Kidney (tissue), 22 donors: ENCODE measurements at places on chromosomes 13 and 19. TPM values are rescaled to one million over a fixed set of nuclear protein-coding genes. Genes with fewer than 3 reads are reported as not detected.

SIRT6 gene
- 27.3 TPM for total RNA-seq

GRCh38 chr19:33905937-33906577, 109.4 kb downstream of the KCTD15 start:
- peak; percentile 95 for DNase-seq

VSTM2B gene
- total RNA-seq = not detected

GRCh38 chr13:100566543-100566942, 22.0 kb downstream of the GGACT start:
- DNase-seq = no peak

KIR2DL3 gene
- total RNA-seq = 0.25 TPM

GRCh38 chr19:52007451-52007805, 583 bp downstream of the ZNF615 start:
- DNase-seq = peak; percentile 77

GAPDHS gene
- not detected for total RNA-seq

- no peak for DNase-seq
Measured at GRCh38 chr19:55493052-55493644, 4.9 kb downstream of the SSC5D start.

GRCh38 chr13:45473627-45474026, 8.9 kb downstream of the COG3 start:
- no peak for DNase-seq

DNA sequence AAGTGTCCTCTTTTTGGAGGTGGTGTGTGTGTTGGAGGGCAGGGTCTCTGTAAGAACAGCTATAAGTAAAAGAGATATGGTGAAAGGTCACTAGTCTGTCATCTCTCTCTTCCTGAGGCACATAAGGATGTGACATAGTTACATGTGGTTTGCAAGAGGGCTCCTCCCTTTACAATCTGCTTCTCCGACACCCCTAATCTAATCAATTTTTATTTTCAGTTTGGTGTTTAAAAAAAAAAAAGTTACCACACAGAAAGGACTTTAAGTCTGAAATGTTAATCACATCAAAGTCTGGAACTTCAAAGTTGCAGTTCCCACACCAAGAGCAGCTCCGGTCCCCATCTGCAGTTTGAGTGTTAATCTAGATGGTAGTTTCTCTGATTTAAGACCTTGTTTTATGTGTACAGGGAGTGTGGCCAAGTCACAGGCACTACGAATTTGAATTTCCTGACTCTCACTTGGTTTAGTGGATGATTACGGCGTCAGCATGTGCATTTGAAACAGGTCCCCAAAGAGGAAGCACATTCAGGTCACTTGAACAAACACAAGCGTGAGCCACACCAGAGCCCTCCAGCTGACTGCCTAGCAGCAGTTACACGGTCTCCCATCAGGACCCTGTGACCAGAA, 53.1 kb downstream of the FOXO1 start:
- DNase-seq = peak; percentile 57

FLT1 gene
- total RNA-seq = 45.7 TPM

DNA sequence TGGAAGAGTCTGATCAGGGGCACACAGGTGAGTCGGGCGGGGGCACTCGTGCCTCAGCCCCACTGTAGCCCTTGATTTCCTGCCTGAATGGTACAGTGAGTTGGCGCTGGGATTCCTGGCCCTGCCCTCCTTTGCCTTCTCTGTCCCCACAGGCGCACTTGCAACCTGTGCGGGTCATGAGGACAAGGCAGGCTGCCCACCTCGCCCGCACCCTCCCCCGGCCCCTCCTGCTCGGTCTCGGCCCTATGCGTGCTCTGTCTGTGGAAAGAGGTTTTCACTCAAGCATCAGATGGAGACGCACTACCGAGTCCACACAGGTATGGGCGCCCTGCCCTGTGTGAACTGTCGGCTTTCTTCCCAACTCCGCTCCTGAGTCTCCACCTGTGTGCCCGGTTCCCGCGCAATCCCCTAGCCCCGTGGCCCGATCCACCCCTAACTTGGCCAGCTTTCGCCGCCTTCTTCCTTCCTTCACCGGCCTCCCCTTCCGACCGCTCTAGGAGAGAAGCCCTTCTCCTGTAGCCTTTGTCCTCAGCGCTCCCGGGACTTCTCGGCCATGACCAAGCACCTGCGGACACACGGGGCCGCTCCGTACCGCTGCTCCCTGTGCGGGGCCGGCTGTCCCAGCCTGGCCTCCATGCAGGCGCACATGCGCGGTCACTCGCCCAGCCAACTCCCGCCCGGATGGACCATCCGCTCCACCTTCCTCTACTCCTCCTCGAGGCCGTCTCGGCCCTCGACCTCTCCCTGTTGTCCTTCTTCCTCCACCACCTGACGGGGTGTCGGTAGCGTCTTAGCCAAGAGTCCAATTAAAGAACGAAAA, 1.6 kb upstream of the KMT2B start:
- peak; percentile 90 for DNase-seq

DNA sequence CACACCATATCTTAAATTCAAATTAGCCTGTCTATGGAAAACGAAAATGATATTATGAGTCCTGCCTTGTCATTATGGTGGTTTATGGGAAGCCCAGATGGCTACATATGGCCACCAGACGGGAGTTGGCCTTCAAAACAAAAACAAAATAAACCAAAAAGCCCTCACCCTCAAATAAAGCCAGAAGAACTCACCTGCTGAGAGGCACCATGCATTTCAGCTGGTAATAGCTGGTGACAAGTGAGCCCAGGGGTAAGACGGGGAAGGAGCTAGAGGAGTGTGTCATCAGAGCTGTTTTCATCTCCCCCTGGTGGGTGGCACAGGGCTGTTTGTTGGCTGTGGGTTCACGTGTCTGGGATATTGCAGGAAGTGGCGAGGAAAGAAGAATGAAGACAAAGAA, 152.9 kb downstream of the EFNB2 start:
- no peak for DNase-seq

TUBGCP3 gene
- total RNA-seq = 33.2 TPM

DNA sequence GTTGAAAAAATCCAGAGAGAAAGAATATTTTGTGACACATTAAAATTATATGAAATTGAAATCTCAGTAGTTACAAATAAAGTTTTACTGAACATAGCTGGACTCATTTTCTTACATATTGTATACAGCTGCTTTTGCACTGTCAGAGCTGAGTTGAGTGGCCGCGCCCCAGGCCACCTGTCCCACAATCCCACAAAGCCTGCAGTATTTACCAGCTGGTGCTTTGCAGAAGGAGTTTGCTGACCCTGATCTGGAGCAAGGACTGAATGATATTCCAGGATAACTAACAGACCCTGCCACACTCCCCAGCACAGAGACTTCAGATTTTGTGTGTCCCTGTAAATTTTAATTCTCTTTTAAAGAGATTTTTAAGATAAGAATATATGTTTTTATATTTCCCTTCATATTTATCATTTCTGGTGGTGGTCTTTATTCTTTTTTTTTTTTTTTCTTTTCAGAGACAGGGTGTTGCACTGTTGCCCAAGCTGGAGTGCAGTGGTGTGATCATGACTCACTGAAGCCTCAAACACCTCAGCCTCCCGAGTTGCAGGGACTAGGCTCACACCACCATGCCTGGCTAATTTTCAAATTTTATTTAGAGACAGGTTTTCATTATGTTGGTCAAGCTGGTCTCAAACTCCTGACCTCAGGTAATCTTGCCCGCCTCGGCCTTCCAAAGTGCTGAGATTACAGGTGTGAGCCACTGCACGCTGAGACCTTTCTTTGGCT, 48.5 kb downstream of the TDRD12 start:
- no peak for DNase-seq

DNA sequence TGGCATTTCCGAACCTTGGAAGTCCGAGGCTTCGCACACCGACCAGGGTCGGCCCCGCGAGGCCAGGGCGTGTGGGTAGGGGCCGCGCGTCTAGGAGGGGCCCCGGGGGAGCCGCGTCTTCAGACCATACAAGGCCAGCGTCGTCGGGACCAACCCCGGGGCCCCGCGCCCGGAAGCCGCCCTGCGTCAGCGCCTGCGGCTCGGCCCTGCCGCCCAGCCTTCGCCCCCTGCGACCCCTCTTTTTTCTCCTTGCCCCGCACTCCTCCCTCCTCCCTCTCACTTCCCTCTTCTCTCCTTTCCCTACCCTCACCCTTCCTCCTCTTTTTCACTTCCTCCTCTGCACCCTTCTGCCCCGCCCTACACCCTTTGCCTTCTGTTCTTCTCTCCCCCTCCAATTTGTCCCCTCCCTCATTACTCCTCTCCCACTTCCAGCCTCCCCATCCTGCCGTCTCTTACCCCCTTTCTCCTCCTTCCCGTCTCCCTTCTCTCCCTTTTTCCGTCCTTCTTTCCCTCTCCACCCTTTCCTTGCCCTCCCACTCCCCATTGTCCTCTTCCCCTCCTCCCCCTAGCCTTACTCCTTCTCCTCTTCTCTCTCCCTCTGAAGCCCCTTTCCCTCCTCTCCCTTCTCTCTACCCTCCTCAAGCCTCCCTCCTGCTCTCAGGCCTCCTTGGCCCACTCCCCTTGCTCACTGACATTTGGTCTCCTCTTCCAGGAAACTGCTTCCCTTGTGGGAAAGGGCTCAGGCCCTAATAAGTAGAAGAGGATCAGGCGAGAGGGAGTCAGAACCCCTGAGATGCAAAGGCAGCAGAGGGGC, 2.2 kb upstream of the PLEKHG2 start:
- peak; percentile 82 for DNase-seq

DNA sequence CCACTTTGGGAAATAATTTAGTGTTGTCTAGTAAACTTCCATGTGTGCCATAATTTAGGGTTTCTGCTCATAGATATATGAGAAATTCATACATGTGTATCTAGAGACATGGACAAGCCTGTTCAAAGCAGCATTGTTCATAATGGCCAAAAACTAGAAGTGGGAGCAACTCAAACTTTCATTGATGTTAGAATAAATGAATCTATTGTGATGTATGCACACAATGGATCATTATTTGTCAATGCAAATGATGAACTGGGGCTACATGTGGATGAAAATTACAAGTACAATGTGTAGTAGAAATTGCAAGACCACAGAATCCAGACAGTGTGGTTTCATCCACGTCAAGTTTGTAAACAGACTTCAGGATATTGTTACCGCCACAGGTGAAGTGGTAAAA, 284.7 kb downstream of the SLC7A1 start:
- no peak for DNase-seq

DNA sequence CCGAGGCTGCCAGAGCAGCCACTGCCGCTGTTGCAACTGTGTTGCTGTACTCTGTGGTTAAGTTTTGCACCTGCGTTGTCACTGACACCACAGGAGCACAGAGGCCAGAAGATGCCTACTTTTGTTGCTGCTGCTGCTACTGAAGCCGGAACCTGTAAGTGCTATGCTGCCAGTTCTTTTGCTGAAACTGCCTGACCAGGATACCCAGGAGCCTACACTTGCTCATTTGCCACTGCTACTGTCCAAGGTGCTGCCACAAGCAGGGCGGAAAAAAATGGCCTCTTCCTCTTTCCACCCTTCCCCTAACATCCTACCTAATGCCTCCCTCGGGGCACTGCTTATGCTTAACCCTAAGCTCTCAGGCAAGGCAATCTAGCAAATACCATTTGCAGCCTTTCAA, 29.0 kb upstream of the NBEA start:
- DNase-seq = peak; percentile 69

ZNF44 gene
- 35.5 TPM for total RNA-seq

- DNase-seq = no peak
Measured at GRCh38 chr13:108760541-108760940, 131.1 kb downstream of the MYO16 start.

DNA sequence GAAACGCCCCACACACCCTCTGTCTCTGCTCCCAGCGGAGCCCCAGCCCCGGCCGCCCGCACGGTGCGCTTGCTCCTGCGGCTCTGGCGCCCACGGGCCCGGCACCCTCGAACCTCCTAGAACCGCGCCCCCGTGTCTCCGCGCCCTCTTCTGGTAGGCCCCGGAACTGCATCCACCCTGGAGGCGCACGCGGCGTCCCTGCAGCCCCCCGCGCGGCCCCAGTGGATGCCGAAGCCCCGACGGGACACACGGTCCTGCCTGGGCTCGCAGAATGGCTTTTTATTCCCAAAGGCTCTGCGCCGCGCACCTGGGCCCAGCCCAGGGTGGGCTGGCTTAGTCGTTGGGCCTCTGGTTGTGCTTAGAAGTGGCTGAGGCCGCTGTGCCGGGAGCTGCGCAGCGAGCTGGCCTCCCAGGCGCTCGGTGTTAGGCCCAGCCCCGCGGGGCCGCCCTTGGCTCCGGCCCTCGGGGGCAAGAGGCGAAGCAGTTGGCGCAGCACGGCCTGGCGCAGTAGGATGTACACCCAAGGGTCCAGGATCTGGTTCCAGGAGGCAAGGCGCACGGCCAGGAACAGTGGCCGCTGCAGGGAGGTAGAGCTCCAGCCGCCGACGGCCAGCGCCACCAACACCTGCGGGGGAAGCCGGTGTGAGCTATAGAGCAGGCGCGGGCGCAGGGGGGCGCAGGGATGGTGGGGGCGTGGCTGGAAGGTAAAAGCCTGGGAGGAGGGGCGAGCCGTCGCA, 2.8 kb downstream of the PTGER1 start:
- peak; percentile 80 for DNase-seq

- no peak for DNase-seq
Measured at GRCh38 chr19:57083711-57084110, 36.1 kb upstream of the USP29 start.

PABPC3 gene
- total RNA-seq = 0.22 TPM

GRCh38 chr13:113607056-113607888, 22.7 kb downstream of the TFDP1 start:
- peak; percentile 29 for DNase-seq

DNA sequence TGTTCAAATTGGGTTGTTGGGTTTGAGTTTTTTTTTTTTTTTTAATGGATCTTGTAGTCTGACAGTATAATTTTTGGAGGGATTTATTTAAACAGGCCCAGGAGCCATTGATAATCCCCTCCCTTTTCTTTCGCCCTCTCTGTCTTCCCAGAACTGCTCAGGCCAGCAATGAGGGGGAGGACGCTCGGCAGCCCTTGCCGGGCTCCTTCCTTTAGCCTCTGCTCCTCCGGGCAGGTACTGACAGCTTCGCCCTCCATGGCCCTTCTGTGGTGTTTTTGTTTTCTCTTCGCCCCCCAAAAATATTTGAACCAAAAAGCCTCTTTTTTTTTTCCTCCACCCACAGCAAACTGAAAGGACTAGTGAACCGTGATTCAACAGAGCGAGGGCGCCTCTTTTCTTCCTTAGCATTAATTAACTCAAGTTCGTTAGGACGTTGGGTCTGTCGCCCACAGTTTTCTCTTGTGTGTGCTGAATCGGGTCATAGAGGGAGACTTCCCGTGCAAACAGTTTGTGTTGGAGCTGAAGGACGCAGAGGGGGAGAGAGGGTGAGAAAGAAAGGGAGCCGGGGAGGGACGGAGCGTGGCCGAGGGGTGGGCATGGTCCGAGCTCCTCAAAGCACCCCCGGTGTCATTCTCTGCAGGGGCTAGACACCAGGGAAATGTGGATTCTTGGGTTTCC, 21.5 kb downstream of the NFIX start:
- no peak for DNase-seq

GRCh38 chr19:17021328-17021727, 5.3 kb downstream of the CPAMD8 start:
- DNase-seq = no peak

DNA sequence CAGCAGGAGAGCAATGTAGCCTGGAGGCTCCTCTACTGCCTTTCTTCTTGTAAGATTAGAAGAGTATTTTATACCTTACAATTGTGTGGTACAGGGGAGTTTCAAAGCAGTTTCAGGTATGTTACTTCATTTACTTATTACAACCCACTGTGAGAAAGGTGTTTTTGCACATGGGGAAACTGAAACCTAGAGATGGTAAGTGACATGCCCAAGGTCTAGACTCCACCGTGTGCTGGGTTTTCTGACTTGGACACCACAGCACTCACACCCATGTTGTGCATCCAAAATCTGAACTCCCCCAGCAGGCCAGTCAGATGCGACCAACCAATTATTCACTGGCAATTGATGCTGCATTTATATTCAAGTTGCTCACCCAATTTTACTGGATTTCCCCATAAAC, 22.8 kb downstream of the ERICH6B start:
- DNase-seq = no peak
